ENCODE measurements at places on chromosomes 16 and 17.

DNA sequence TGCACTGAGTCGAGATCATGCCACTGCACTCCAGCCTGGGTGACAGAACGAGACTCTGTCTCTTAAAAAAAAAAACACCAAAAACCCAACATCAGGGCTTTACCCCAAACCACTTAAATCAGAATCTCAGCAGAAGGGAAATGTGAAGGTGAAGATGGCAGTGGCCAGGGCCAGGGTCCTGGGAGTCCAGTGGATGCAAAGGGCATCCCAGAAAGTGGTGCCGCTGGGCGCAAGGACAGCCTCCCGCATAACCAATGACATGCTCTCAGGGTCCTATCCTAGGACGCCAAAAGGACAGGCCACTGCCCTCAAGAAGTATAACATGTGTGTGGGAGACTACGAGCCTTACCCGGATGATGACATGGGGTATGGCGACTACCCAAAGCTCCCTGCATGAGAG, 7.9 kb downstream of the TUBD1 start:
- DNase-seq = no peak

DNA sequence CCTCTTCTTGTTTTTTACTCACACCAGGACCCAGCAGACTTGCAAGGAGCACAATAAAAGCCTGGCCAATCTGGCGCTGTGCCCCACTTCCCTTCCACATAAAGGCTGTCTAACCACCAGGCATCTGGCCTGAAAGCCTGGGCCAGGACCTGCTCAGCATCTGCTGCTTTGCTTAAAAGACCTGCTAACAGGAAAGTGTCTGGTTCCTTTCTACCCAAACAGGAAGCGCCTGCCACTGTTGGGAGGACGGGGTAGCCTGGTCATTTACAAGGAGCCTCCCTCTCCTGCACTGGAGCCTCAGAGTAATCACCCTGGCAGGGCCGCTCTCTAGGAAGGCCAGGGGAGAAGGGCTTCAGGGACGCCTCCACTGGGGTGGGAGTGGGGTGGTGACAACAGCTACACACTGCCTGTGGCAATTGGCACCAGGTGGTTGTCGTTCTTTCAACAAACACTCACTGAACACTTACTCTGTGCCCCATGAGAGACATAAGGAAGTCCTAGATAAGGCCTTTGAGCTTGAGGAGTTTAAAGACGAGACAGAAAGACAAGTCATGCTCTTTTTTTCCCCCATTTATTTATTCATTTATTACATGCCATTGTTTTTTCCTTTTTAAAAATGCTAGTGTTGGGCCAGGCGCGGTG, 6.3 kb upstream of the MMP28 start:
- no peak for DNase-seq

DNA sequence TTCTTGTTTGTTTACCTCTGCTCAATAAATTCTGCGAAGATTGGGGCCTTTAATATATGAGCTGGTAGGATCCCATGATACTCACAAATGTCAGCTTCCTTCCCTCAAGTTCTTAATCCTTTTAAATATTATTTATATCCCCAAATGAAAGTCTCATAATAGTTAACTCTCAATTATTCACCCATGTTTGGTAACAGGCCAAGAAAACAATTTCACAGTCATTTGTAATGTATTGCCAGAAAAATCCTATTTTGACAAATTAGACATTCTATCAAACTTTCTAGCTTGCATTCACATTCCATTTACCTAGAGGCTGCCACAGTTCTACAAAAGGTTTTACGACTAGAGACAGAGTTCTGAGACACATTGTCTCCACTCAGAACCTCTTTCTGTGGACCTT, 441.2 kb downstream of the UTP18 start:
- DNase-seq = no peak

GRCh38 chr17:7369825-7370224, 11.1 kb upstream of the TNK1 start:
- DNase-seq = no peak

- DNase-seq = no peak
These were observed 33.1 kb upstream of the ULK2 start for GRCh38 chr17:19900809-19901208.

GRCh38 chr17:16928406-16929034, 43.4 kb downstream of the TNFRSF13B start:
- no peak for DNase-seq

DNA sequence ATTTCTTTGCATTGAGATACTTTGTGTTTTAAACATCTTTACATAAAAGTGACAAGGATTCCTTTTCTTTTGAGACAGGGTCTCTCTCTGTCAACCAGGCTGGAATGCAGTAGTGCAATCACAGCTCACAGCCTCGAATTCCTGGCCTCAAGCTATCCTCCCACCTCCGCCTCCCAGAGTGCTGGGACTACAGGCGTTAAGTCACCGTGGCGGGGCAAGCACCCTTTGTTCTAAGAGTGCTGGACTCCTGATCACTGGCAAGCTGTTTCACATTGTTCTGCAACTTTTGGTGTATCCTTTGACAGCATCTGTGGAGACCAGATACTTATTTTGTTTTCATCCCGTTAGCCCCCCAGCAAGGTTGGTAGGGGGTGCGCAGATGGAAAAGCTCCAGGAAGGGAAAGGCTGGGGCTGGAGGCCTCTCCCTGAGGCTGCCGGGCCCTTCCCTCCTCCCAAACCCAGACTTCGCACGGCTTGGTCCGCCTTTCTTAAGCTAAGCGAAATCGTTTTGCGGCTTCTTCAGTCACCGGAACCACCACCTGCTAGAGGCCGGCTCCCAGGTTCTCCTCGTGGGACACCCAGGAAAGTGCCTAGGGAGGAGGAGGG, 1.1 kb downstream of the ST6GALNAC2 start:
- DNase-seq = no peak

- no peak for DNase-seq
These were observed 1.1 kb downstream of the MPP2 start for GRCh38 chr17:43905985-43906852.

DNA sequence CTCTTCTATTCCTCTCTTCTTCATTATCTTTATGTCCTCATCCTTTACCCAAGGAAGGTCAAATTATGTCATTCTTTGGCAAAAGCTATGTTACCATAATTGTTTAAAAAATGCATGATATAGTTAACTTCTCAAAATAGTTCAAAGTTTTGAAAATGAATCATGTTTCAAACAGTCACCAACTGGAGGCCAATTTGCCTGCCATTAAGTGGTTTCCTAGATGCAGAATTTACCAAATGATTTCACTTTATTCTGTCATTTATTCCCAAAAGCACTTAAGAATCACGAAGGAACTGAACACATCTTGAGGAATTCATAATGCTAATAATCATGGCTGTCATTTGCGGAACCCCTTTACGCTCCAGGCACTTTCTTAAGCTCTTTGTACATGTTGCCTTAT, 190.9 kb upstream of the CDH11 start:
- DNase-seq = no peak

- DNase-seq = no peak
These were observed 27.9 kb upstream of the ADORA2B start for GRCh38 chr17:15917021-15917437.

DNA sequence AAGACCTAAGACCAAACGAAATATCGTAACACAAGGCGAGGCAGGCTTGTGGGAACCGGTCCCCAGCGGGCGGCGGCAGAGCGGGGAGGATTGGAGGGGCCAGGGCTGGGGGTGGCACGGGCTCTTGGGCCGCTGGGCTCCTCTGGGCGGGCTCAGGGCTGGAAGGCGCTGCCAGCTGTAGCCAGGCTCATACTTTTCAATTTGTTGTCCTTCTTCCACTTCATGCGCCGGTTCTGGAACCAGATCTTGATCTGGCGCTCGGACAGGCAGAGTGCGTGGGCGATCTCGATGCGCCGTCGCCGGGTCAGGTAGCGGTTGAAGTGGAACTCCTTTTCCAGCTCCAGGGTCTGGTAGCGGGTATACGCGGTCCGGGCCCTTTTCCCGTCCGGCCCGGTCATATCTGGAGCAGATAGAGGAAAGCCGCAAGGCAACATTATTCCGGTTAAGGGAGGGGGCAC, 1.5 kb downstream of the HOXB5 start:
- DNase-seq = no peak

DNA sequence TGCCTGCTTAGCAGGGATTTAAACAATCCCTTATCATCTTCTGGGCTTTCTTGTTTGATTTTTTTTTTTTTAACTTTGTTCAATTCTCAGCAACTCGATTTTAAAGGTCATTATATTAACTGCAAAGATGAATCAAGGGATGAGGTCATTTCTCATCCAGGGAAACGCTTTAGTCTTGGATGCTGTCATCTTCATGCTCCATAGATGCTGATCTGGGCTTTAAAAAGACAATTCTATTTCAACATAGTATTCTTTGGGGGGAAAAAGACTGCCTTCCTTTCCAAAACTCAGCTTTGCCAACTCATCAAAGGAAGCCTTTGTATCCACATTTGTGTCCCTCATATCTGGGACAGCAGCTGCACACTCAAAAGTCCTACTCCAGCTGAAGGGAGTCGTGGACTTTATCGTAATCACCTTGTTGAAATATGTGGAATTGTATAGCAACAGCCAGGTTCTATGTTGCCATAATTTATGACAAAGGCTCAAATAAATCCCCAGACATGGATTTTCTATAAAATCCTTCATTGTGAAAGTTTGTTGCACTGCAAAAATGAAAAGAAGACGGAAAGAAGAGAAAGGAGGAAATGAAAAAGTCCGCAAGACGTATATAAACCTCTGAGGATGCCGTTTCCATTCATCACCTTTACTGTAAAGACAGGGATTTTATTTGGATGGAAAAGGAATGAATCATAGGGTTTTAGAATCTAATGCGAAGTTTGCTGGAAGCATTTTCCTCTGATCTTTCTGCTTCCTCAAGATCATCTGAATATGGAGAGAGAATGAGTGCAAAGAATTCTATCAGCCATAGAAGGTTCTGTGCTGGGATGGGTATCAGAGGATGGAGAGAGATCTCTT, 48.6 kb upstream of the XYLT1 start:
- DNase-seq = no peak

GRCh38 chr17:39722104-39722503, 8.2 kb downstream of the MIEN1 start:
- no peak for DNase-seq

DNA sequence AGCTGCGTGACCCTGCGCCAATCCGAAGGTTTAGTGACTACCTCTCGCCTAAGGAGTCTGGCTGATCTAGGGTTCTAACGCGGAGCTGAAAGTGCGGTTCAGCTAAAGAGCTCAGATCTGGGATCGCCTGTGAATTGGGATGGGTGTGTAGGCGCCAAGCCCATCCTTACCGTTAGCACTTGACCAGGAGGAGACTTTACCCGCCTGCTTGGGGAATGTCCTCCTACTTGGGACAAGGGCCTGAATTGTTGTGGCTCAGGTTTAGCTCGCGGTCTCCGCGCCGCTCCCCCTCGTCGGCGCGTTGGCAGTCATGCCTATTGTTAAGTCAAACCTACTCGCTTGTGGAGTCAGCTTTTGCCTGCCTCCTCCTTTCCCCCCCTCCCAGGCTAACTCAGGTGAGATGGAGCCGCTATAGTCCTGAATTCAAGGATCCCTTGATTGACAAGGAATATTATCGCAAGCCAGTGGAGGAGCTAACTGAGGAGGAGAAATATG, 480 bp downstream of the MRPS7 start:
- no peak for DNase-seq

- DNase-seq = no peak
These were observed 551.5 kb downstream of the MAF start for GRCh38 chr16:79049040-79049439.

GRCh38 chr17:28960256-28961061, 9.1 kb upstream of the PHF12 start:
- DNase-seq = no peak

GRCh38 chr17:79082311-79083190, 7.9 kb downstream of the ENGASE start:
- DNase-seq = no peak

DNA sequence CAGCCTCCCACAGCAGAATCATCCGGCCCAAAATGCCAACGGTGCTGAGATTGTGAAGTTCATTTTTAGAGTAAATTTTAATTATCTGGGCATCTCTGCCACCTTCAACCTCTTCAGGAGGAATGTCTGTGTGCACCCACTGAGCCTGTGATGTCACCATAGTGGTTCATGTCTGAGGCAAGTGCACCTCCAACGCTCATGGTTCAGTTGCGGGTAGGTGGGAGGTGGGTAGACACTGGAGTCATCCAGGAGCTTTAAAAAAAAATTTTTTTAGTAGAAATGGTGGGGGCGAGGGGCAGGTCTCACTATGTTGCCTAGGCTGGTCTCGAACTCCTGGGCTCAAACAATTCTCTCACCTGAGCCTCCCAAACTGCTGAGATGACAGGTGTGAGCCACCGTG, 1.9 kb downstream of the FLYWCH1 start:
- no peak for DNase-seq

GRCh38 chr16:79163691-79164387, 436.7 kb downstream of the MAF start:
- no peak for DNase-seq

DNA sequence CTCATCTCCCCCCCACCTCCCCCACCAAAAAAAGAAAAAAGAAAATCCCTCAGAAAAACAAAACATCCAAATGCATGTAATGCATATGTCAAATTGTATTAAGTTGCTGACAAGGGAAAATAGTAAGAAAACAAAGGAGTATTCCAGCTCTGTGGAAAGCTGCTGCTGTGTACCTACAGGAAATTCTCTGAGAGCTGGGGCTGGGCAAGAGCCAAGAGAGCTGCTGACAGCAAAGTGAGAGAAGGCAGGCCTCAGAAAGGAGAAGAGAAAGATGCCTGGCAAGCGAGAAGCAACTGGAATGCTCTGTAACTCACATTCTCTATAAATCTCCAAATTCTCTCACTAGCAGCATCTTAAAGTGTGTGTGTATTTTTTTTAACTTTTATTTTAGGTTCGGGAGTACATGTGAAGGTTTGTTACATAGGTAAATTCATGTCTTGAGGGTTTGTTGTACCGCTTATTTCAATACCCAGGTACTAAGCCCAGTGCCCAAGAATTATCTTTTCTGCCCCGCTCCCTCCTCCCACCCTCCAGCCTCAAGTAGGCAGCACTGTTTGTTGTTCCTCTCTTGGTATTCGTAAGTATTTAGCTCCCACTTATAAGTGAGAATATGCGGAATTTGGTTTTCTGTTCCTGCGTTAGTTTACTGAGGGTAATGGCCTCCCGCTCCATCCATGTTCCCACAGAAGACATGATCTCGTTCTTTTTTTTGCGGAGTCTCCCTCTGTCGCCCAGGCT, 24.4 kb downstream of the CNTROB start:
- DNase-seq = no peak

DNA sequence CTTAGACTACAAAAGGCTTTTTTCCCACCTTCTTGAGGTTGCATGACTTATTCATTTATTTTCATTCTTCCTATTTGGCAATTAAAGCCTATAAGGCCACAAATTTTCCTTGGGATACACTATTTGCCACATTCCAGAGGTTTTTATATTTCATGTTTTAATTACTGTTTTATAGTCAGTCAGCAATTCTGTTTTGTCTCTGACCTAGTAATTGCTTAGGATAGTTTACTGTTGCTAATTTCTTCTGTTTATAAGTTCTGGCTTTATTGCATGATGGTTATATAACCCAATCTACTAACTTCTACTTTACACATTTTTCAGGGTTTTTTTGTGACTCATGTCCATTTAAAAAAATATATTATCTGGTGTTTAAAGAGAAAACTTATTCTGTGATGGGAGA, 2.5 kb downstream of the ZNF23 start:
- no peak for DNase-seq

DNA sequence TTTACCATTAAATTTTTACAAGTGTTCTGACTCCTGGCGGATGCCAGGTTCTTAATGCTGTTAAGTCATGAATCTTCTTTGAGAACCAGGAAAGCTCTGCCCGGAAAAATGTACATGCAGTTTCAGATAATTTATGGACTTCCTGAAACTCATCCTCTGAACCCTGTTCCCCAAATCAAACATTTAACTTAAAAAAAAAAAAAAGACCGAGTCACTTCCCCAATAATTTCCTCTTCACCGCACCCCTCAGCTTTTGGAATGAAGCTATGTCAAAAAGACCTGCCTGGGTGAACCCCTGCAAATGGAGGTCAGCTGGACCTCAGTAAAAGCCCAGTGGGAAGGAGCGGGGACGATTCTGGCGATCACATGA, 15.0 kb downstream of the ZNF232 start:
- no peak for DNase-seq

Measured in mesothelial cell of epicardium (in vitro differentiated cells).